ENCODE measurements at places on chromosomes 1 and 21.

DNA sequence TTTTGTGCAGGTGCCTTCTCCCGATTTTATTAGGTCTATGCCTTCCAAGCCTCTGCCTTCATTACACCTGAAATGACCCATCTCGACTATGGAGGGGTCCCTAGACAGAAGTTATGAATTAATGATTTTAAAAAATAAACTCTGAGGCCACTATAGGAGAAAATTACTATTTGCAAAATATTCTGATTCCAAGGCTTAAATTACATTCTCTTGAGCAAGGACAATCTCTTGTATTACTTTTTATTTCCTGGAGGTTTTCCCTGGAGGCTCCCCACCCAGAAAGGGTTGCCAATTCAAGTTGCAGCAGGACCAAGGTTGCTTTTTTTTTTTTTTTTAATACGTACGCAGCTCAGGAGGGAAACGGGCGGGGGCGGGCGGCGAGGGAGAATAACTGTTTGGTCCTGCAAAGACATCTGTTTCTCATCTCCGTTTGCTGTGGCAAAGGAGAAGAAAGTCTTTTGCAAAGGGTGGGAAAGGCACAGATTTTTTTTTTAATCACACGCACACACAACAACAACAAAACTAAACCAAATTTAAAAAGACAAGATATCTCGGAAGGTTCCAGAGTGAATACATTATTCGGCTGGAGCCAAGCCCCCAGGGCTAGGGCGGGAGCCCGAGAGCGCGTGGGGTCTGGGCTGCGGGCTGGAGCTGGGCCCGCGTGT is 618 bp upstream of the SERTAD4 start:
- peaks cover 15% of the 10 kb centered on the region for H3K27me3 ChIP-seq
- DNase-seq, result no peak
- H3K27ac ChIP-seq, result no peak overlapping the region
- H3K36me3 ChIP-seq, result no peaks in the 10 kb centered on the region
- H3K4me1 ChIP-seq, result no peaks in the 10 kb centered on the region

- H3K4me3 ChIP-seq, result no peak overlapping the region
- H3K36me3 ChIP-seq, result no peaks in the 10 kb centered on the region
- no peaks in the 10 kb centered on the region for H3K27me3 ChIP-seq
- no peak overlapping the region for H3K27ac ChIP-seq
Observed at GRCh38 chr1:115184260-115184950, 95.1 kb upstream of the TSPAN2 start.

GRCh38 chr1:231781892-231782291 is 155.3 kb downstream of the DISC1 start:
- no peaks in the 10 kb centered on the region for H3K27me3 ChIP-seq
- no peaks in the 10 kb centered on the region for H3K4me1 ChIP-seq
- DNase-seq, result no peak
- H3K27ac ChIP-seq, result no peak overlapping the region

- H3K36me3 ChIP-seq, result no peaks in the 10 kb centered on the region
- no peak for DNase-seq
- H3K4me3 ChIP-seq, result no peak overlapping the region
- no peak overlapping the region for H3K27ac ChIP-seq
- no peaks in the 10 kb centered on the region for H3K27me3 ChIP-seq
- no peaks in the 10 kb centered on the region for H3K4me1 ChIP-seq
Observed at GRCh38 chr1:152502496-152503180, 8.0 kb upstream of the LCE5A start.

GRCh38 chr1:172764378-172764777 is 105.5 kb downstream of the FASLG start:
- peak; percentile 73 for DNase-seq
- H3K27me3 ChIP-seq, result no peaks in the 10 kb centered on the region
- H3K36me3 ChIP-seq, result no peaks in the 10 kb centered on the region
- H3K4me3 ChIP-seq, result no peak overlapping the region
- H3K27ac ChIP-seq, result peak overlapping the region; percentile 17

DNA sequence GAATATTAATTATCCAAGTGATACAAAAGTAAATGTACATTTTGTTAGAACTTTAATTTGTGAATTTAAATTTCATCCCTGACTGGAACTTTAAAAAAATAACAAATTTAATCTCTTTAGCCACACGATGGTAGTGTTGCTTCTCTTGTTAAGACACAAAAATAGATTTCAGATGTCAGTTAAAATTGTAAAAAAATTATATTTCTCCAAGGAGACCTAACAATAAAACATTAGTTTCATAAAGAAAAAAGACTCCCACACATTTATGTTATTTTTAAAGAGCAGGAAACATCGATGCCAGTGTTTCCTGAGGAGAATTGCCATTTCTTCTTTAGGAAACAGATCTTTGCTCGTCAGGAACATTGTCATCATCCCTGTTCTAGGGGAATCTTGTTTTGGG is 74.0 kb upstream of the DEPDC1 start:
- no peak for DNase-seq
- H3K27ac ChIP-seq, result no peak overlapping the region
- no peak overlapping the region for H3K4me3 ChIP-seq
- H3K27me3 ChIP-seq, result no peaks in the 10 kb centered on the region
- no peaks in the 10 kb centered on the region for H3K36me3 ChIP-seq
- no peaks in the 10 kb centered on the region for H3K4me1 ChIP-seq

All from naive thymus-derived CD4-positive, alpha-beta T cell (primary cell).